ENCODE measurements at places on chromosomes 16 and 17.

DNA sequence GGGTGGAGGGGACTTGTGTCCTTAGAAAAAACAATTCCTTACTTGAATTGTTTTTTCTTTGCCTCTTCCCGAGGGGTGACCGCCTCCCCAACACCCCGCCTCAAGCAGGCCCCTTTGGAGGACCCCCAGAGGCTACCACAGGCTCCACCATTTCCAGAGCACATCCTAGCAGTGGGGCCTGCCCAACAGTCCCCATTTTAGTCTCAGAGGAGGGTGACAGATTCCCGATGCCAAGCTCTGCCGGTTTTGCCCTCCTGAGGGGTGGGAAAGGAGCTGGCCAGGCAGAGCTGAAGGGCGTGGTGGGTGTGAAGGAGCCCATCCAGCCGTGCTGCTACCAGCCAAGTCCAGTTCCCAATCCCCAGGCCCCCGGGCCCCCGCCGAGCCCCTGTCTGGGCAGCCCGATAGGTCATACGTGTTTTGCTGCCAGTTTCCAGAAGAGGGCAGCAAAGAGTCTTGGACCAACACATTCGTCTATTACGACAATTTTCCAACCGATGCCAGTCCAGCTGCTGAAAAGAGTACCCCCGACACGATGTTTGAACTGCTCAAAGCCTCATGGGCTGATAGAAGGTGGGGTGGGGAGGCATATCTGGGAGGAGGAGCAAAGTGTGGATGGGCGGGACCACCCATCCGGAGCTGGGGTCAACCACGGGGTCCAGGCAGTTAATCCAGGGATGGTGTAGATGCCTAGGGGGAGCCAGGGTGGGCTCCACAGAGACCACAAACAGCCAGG lies 18.8 kb upstream of the GAA start:
- DNase-seq = peak; percentile 81

DNA sequence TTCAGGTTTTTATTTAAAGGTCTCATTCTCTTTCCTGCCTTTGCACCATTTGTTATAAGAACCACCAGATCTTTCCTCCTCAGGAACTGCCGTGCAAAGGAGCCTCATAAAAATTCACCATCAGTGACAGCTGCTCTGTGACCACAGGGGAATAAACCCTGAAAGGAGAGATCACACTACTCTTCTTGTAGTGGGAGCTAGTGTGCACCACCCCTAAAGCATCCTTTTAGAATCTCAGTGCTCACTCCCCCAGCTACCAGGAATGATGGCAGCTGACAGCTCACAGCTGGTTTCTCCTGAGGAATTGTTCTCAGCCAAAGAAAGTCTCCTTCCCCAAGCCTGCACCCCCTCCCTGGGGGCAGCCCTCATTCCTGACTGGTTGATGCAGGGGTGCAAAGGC lies 18.7 kb downstream of the VAT1L start:
- no peak for DNase-seq

DNA sequence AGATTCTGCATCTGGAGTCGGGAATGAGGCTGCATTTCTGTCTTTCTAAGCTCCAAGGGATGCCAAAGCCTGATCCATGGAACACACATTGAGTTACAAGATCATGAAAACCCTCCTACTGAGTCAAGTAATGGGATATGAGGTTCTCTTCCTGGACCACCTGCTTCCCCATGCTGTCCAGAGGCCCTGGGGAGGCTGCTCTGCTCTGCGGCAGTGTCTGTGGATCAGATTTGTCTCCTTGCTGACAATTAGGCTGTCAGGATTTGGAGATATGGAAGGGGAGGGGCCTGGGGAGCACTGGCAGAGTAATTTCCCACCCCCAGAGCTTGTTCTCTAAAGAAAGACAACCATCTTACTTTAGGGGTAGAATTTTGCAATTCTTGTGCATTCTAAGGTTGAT lies 33.0 kb downstream of the C16orf95 start:
- DNase-seq = no peak

DNA sequence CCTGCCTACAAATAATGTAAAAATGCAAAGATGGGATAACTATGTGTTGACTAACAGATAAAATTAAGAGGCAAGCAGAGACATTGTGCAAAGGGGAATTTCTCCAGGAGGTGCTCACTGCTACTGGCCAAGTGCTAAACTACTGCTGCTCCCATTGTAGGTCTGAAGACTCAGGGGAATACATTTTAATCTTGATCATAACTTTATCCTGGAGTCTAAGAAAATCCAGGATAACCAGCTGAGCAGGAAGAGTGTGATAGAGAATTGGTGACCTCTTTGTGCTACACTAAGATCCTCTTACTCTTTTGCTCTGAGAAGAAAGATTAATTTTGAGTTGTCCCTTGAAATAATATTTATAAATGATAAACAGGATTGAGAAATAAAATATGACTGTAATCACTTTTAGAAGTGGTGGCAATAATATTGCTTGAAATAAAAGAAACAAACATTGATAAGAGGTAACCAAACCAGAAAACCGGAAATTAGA lies 5.9 kb downstream of the RNF43 start:
- DNase-seq = no peak

Data from inflammatory macrophage treated with lipopolysaccharide for 4 hours (primary cell).